Caki2 (cell line): ENCODE measurements at places on chromosomes 3 and 15. TPM values are rescaled to one million over a fixed set of nuclear protein-coding genes. Genes with fewer than 3 reads are reported as not detected.

GRCh38 chr3:21750831-21751391, at the start of gene ZNF385D:
Gene ZNF385D, minus strand, starts transcription at chr3:21751210. Its CDS starts 294 bp downstream, at chr3:21750916.
- peak; percentile 64 for DNase-seq

The SLC22A14 gene
- not detected in 2 replicates for total RNA-seq

DNA sequence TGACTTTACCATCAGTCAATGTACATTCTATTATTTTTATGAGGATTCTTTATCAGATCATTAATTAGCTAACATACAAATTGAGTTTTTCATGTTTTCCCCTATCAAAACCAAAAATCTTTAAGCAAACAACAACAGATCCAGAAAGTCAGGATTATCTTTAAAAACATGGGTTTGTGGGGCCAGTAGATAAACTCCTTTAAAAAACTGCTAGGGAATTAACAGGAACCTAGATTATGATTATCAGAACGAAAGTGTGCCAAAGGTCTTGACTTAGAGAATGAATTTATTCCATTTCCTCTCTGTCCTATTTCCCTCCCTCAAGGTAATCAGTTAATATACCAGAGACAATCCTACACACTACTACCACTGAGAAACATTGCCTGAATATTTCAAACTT, 13.2 kb upstream of the CCDC13 start:
- no peak for DNase-seq

DNA sequence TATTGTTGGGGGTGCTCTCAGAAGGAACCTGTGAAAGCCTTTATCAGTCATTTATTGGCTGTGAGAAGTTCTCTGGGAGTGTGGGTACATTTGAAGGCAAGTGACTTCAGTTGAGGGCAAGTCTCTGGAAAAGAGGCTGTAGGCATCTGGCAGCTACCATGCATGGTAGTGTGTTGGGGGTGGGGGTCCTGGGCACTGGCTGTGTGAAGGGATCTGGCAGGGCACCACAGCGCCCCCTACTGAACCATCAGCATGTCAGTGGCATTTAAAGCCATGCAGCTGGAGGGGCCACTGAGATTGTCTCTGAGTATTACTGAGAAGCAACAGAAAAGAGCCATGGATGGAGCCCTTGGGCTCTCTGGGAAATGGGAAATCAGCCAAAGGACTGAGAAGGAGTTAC, 30.6 kb downstream of the CRTAP start:
- no peak for DNase-seq

- no peak for DNase-seq
These were observed 117.5 kb downstream of the FAM174B start for GRCh38 chr15:92538115-92538514.

DNA sequence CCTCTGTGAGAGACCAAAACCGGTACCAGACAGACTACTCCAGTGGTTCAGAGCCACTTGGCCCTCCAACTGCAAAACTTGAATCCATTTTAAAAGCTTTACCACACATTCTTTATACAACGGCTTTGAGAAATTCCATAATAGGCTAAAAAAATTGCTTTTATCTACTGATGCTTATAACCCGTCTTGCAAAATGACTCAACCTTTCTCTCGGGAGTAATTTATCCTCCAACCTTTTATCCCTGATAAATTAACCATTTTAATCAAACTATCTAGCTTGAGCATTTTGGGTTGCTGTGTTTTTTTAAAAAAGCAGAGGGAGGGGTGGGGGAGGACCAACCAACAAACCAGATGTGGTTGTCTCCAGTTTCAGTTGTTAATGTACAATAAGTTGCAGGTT, 275.7 kb upstream of the LRTM1 start:
- no peak for DNase-seq

DNA sequence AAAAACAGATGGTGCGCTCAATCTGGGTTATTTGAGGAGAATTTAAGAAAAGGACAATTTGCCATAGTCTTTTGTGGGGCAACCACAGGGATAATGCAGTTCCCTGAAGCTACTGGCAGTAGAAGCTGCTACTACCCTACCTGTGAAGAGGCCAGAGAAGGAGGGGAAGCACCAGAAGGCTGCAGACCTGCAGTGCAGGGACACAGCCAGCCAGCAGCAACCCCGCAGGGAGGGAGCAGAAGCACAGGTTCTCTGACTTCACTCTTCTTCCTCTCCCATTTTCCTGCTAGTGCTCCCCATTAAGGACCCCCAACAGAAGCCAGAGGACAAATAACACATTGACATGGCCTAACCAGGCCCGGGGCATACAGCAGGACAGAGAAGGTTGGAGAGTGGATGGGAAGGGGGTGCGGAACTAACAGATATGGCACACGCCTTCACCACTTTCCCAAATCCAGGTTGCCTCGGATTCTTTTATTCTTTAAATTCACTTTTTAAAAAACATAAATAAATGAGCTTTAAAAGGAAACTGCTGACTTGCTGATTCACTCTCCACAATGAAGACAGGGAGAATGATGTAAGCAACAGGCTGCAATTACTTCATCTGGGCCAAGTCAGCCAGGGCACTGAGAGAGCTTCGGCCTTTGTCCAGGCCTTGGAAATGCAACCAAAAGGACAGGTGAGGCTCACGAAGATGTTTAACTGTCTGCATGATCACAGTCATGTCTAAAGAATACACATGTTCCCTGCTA, 30.1 kb downstream of the POPDC2 start:
- DNase-seq, result no peak

The CCR9 gene
- 0.81 TPM in 1 of 2 replicates, not detected in the other for total RNA-seq

DNA sequence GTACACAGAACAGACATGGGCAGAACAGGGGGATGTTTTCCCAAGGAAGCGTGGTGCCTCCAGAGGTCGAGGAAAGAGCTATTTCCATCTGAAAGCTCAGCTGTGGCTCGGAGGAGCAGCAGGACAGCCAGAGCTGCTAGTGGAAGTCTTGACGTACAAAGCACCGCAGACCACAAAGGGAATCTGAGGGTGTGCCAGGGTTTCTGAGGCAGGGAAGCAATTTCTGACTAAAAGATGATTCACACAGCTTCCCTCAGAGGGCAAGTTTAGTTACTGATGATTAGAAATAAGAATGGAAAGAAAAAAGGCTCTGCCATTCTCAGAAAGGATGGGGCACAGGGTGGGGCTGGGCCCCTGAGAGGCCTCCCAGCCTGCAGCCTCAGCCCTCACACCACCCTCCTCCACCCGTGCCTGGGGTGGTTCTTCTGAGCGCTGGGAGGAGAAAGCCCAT, 45.8 kb upstream of the SEC13 start:
- peak; percentile 73 for DNase-seq

The SERINC4 gene
- not detected in 2 replicates for total RNA-seq

The KNSTRN gene
- 54.8 and 65.1 TPM in 2 replicates for total RNA-seq

DNA sequence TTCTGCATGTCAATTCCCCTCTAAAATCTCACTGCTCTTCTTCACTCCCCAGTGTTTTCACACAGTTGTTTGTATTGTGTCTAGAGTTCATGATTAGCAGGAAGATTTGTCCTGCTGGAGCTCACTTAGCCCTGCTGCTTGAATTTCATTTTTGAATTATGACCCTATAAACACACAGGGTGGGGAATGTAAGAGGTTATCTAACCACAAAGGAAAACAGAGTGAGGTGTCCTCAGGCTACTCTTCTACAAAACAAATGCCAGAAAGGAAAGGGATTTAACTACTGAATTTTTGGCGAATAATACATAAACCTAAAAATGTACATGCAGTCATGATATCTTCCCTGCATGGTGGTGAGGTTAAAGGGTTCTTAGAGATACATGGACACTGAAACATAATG, 215.1 kb upstream of the CNTN4 start:
- peak; percentile 6 for DNase-seq

The ATP13A4 gene
- total RNA-seq, result not detected in 2 replicates

The KLHL6 gene
- total RNA-seq, result not detected in 2 replicates

DNA sequence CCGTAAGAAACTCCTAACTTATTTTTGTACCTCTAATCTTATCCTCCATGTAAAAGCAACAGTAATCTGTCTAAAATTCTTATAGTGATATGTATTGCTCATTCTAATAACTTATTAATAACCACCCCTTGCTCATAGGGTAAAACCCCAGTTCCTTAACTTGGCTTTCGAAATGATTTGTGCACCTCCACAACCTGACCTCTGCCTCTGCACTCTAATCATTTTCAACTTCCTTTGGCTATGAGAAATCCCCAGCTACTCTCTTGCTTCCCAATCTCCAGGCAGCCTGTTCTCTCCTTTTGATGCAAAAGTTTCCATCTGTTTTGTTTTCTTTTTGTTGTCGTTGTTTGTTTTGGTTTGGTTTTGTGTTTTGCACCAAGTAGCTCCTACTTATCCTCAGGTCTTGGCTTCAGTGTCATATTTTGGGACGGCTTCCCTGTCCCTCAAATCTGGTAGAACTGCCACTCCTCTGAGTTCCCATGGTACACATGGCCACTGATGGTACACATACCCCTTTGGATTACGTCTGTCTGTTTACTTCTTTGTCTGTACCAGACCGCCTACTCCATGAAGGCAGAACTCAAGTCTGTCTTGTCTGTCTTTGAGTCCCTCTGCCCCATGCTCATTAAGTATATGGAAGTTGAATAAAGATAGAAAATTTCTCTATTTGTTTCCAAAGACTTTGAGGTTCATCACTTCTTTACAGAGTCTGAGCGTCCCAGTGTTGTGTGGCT, 105.6 kb upstream of the TGFBR2 start:
- no peak for DNase-seq

GRCh38 chr15:84819291-84819768, 2.2 kb downstream of the ALPK3 start:
- DNase-seq, result no peak

DNA sequence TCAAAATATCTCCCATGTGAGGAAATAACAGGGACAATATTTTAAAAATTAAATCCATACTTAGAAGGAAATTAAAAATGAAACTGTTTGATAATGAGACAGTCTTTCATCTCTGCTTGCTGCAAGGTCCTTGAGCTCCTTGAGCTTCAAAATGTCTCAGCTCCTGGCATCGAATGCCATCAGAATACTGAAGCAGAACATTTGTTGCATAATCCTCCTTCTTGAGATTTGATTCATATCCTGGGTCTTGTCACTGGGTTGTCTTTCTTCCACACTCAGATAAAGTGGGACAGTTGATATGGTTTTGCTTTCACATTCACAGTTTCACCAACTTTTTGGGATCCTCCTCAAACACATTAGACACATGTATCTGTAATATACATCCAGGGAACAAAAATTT, 27.8 kb downstream of the COL8A1 start:
- no peak for DNase-seq

- no peak for DNase-seq
These were observed 61.6 kb upstream of the CTDSPL start for GRCh38 chr3:37800022-37800551.

The ZNF592 gene
- total RNA-seq, result 5.8 and 7.2 TPM in 2 replicates

- no peak for DNase-seq
These were observed 44.5 kb upstream of the PDE8A start for GRCh38 chr15:84937144-84937543.

- no peak for DNase-seq
These were observed 299.0 kb downstream of the ZBTB20 start for GRCh38 chr3:114848082-114848481.

The SCAANT1 gene
- total RNA-seq, result not detected in 2 replicates

The PATL2 gene
- total RNA-seq, result 3.6 TPM in 1 of 2 replicates, not detected in the other

The KLHL40 gene
- total RNA-seq, result not detected in 2 replicates

GRCh38 chr3:131708241-131708640, 205.5 kb upstream of the MRPL3 start:
- DNase-seq, result peak; percentile 41

The LMAN1L gene
- not detected in 2 replicates for total RNA-seq

The RNF168 gene
- 4.8 and 5.4 TPM in 2 replicates for total RNA-seq

GRCh38 chr3:140708815-140709214, 31.0 kb downstream of the TRIM42 start:
- no peak for DNase-seq

The CIB2 gene
- total RNA-seq, result 0.30 and 2.6 TPM in 2 replicates

- DNase-seq, result no peak
These were observed 68.6 kb downstream of the ITGB5 start for GRCh38 chr3:124818398-124819091.

DNA sequence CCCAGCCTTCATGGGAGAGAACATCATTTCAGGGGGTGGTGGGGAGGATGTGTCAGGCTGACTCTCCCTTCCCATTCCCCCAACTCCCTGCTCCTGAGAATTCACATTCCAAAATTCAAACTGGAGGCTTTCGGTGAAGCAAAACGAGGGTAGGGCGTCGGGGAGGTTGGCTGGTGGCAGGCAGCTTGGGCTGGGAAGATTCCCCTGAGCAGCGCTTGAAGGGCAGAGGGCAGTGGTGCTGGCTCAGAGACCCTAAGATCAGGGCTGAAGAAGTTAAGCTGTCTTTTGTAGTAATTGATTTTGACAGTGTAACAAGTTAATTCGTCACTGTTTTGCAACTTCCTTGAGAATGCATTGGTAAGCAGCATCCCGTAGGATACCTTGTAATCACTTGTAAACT, 187.8 kb downstream of the RAB11A start:
- DNase-seq, result no peak

DNA sequence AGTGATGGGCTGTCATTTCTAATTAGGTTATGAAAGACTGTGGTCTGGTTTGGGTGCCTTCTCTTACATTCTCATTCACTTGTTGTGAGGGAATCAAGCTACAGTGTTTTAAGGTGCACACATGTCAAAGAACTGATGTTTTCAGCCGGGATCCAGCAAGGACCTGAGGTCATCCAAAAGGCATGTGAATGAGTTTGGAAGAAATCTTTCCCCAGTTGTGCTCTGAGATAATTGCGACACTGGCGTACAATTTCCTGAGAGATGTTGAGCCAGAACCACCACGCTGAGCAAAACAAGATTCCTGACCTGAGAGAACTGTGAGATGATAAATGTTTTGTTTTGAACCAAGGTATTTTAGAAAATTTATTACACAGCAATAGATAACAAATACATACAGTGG, 295.3 kb upstream of the SLITRK3 start:
- no peak for DNase-seq

GRCh38 chr3:146476094-146476740, 6.9 kb upstream of the PLSCR2 start:
- no peak for DNase-seq

DNA sequence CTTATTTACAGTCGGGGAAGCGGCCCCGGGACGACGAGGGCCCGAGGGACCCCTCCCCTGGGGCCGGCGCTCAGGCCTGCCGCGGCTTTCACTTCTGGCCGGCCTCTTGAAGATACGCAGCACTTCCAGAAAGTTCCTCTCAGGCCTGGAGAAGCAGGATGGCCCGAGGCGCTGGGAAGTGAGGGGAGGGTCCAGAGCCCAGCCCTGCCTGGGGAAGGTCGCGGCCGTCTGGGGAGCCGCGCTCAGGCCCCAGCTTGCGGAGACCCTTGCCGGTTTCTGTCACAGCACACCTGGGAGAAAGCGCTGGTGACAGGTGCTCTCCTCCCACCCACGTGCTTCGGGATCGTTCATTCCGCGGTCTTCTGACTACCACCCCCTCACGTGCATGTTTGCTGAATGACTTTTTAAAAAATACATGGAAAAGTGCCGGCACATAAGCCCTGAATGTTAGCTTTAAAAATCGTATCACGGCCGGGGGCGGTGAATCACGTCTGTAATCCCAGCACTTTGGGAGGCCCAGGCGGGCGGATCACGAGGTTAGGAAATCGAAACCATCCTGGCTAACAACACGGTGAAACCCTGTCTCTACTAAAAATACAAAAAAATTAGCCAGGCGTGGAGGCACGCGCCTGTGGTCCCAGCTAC, 727 bp upstream of the TM2D3 start:
- DNase-seq, result peak; percentile 52

GRCh38 chr15:100779331-100780207, 100.1 kb upstream of the ALDH1A3 start:
- DNase-seq, result no peak

- DNase-seq, result no peak
These were observed 10.5 kb downstream of the CSK start for GRCh38 chr15:74792227-74793016.
